ENCODE measurements at places on chromosomes 5 and 9.

GRCh38 chr9:130955947-130956621, 17.0 kb upstream of the FIBCD1 start:
- DNase-seq = no peak

- no peak for DNase-seq
Measured at GRCh38 chr5:161676103-161676502, 9.4 kb upstream of the GABRA6 start.

DNA sequence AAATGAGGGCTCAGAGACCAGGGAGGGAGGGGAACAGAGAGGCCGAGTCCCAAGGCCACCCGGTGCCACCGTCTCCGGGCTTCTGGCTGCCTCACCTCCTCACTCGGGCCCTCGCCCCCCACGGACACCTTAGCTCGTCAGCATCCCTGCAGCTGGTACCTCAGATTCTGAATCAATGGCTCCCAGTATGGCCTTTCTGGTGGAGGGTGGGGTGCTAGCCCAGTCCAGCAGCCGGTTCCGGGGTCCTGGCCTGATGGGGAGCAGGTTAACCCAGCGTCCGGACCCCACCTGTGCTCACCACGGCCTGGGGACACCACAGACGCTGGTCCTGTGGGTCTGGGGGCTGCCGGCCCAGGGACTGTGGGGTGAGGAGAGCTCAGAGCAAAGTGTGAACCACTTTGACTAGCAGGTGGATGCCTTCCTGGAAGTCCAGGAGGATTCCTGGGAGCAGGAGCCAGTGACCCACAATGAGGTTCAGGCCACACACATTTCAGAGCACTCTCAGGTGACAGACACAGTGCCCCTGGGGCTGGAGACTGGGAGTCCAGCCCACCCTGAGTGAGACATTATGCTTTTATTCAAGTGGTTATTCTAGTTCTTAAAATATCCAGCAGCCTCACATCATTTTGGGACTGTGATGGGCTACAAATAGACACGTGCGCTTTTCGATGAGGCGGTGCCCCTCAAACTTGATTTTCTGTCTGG, 53.3 kb downstream of the AHRR start:
- no peak for DNase-seq

GRCh38 chr5:153598099-153598498, 107.6 kb downstream of the GRIA1 start:
- DNase-seq = no peak

GRCh38 chr5:146698651-146699050, 179.9 kb downstream of the PPP2R2B start:
- DNase-seq = no peak

DNA sequence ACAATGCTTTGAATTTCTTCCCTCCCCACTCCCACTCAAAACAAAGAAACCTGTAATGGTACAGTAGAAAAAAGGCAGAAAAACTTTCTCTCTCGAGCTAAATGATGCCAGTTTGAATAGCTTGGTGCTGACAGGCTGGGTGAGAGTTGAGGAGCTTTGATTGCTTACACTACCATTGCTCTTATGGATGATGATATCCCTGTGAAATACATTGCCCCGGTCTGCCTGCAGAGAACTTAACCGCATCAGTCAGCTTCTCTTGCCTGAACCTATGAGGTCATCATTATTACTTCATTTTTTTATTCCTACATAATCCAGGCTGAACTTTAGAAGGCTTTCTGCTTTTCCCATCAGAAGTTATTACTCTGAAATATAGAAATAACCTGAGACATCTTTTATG, 69.3 kb downstream of the ISL1 start:
- no peak for DNase-seq

DNA sequence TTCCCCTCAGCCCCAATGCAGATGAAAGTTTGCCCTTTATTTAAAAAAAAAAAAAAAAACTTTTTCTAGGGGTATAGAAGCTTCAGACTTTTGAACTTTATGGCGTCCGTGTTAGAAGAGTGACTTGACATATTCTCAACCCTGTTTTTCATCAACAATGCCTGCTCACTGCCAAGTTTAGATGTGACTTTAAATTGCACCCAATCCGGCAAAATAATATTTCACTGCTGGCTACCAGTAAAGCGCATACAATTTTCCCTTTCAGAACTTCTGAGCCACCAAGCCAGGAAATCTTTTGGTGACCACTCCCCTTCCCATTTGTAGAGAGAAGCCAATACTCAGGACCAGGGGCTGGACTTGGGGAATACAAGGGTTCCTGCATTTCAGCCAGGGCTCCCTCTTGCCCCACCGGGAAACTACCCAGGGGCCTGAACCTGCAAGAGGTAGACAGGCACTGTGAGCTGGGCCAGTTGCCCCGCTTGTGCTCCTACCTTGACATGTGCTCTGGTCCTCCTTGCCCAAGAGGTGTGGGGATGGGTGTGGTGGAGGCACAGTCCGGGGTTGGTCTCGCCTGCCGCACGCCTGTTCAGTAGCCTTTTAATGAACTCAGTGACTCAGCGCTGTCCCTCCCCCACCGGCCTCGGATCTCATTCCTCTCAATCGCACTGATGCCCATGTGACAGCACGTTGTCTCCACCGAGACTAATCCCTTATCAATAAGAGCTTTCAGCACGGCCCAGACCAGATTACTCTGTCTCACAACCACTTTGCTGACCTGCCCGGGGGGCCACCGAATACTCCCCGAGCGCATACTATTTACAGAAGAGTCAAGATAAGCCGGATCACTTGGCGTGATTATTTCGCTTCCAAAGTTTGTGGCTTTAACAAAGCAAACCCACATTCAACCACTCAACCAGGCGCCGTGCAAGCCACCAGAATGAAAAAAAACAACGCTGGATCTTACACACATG, 226.4 kb downstream of the DCP2 start:
- peak; percentile 91 for DNase-seq

GRCh38 chr5:102498271-102499034, at the start of gene SLCO6A1:
Gene SLCO6A1, minus strand, starts transcription at chr5:102499001. Its CDS starts 157 bp downstream, at chr5:102498844.
- DNase-seq = no peak

DNA sequence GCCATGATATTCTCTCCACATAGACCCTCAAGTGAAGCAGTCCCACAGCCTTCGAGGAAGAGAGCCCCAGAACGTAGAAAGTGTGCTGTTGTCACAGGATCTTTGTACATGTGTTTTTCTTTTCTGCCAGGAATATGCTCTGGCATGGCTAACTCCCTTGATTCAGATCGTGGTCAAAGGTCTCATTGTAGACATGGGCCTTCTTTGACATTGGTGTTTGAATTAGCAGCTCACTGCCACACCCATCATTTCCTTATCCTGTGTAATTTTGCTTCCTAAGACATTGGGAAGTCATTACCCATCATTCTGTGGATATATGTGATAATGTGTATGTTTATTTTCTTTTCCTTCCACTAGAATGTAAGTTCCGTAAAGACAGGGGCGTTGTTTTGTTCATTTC, 25.5 kb downstream of the MTRR start:
- no peak for DNase-seq

DNA sequence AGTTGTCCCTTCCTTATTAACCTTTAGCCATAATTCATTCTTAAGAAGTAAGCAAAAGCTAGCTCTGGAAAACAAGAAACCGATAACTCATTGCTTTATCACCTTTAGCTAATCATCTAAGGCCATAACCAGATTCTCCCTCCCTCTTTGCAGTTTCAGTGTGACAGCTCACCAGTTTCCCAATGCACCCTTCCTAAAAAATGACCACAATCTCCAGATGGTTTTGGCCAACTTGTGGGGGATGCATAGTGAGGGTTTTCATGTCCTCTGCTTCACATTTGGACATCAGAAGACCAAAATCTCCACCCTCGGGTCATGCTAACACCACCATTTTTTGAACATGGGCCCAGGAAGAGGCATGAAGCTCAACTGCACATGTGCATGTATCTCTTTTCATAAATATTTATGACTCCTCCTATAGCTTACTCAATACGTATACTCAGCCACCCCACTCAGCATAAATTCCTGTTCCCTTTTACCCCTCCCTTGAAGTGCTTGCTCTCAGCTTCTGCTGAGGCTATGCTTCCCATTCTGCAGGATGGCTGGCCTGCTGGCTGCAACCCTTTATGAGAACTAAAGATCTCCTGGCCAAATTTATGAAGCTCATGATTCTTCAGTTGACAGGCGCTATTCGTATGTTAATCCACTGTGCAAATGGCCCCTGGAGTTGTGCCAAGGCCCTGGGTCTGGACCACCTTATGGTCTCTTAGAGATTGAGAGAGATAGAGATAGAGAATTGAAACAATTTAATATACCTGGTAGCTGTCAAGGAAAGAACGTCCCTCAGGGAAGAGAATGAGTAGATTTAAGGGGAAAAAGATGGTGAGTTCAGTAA, 14.8 kb downstream of the PPP3R2 start:
- DNase-seq = no peak

DNA sequence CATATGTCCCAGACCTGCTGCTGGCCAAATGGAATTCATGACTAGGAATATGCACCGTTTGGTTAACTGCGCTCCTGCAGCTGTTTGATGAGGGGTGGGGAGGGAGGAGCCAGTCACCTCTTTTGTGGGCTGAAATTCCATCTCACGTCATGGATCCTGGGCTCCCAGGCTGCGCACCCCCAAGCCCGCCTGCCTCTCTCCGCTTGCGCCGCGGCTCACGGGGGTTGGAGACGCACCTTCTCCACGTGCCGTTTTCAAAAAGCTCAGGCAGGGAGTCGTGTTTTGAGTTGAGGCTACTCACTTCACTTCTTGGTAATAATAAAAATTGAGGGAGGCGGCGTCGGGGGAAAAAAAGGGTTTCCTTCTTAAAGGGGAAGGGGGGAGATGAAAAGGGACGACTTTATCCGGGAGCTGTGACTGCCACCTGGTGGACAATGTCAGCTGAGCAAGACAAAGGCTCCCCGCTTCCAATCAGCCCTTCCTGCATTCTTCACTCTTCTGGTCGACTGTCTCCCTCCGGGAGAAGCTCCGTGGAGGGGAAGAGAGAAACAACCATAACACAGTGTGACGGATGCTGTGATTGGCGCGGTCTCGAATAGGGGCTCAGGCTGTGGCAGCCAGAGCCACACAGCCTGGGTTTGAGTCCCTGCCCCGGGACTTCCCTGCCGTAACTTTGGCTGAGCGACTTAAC, 15.9 kb upstream of the C5orf47 start:
- DNase-seq = peak; percentile 85

DNA sequence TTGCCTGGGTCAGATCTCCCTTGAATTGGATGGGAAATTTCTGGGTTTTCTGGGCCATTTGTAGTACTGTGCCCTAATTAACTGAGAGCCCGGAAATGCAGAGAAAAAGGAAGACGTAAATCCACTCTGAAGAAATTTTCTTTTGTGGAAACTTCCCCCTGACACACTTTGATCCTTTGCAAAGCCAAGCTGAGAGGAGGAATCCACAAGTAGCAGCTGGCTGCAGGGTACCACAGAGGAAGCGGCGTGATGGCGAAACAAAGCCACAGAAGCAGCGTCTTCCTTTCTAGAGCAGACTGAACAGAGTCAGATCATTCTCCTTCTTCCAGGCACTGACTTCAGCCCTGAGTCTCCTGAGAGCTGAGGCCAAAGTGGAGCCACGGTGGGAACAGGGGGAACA, 47.1 kb upstream of the ZNF354A start:
- no peak for DNase-seq

- DNase-seq = peak; percentile 54
Measured at GRCh38 chr9:131799177-131799823, 59.4 kb upstream of the RAPGEF1 start.

- DNase-seq = no peak
Measured at GRCh38 chr9:124695280-124695890, 75.7 kb downstream of the NR6A1 start.

GRCh38 chr9:77648234-77649108, at the start of gene GNA14:
Gene GNA14, minus strand, starts transcription at chr9:77648322. Its CDS starts 529 bp downstream, at chr9:77647793.
- peak; percentile 62 for DNase-seq

DNA sequence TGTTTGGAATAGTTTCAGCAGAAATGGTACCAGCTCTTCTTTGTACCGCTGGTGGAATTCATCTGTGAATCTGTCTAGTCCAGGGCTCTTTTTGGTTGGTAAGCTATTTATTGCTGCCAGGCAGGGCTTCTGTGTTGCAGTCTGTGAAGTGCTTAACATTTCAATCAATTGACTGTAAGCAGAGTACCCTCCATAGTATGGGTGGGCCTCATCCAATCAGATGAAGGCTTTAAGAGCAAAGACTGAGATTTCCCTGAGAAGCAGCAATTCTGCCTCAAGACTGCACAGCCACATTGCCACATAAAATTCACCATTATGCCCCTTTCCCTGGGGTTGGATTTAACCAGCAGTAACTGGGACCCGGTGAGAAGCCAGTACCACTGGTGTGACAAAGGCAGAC, 98.9 kb upstream of the ICE1 start:
- DNase-seq = no peak

DNA sequence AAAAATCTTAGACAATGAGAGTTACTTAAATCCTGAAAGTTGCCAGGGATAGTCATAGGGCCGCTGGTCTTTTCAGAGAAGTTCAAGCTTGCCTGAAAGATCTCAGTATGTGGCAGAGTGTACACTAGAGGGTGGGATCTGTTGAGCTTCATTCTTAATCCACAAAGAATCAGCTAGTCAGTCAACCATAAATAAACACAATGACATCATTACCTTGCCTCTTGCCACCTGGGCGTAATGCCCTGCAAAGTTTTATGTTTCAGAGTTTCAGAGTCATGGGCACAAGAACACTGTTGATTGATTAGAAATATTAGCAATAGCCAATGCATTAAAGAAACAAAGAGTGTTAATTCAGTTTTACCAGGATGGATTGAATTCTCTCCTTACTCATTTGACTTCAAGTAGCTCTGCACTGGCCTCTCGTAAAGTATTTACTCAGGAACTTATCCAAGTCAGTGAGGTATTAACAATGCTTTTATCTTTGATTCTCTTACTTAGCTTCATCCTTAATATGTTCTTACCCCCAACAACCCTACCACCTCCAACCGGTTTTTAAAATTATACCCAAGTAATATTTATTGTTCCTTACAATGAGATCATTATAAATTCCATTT, 14.3 kb upstream of the ANXA1 start:
- DNase-seq = no peak

- no peak for DNase-seq
Measured at GRCh38 chr9:7443541-7443940, 356.0 kb downstream of the DMAC1 start.

- no peak for DNase-seq
Measured at GRCh38 chr5:172659909-172660628, 19.0 kb downstream of the NEURL1B start.

DNA sequence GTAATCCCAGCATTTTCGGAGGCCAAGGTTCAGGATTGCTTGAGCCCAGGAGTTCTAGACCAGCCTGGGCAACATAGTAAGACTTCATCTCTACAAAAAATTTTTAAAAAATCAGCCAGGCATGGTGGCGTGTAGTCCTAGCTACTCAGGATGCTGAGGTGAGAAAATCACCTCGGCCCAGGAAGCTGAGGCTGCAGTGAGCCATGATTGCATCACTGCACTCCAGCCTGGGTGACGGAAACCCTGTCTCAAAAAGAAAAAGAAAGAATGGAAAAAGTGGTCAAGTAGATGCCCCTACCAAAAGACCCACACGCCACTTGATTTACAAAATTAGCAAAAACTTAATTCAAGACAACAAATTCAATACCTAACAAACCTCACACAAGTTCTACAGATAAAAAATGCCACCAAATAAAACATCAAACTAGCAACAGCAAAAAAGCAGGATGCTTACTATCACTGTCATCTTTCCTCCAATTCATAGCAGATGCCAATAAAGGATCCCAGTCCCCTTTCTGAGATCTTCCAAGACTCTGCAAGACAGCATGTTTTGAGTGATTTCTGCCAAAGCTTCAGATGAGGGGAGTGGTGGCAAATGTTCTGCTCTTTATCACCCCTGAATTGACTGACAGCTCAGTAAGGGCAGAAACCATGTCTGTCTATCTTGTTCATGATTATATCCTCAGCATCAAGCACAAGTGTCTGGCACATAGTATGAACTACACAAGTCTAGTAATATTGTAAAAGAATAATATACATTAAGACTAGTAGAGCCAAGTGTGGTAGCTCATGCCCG, 34.2 kb upstream of the TESK1 start:
- DNase-seq = no peak

Data from Calu3 (cell line).